ENCODE measurements at places on chromosomes 11 and 22.
A peak's percentile ranks its signal among the peaks of the same experiment; 100 is the strongest.

- no peak for DNase-seq
Measured at GRCh38 chr22:23833911-23834317, 4.9 kb downstream of the DERL3 start.

- no peak for DNase-seq
Measured at GRCh38 chr11:97454988-97455387, 1065.2 kb downstream of the JRKL start.

- no peak for DNase-seq
Measured at GRCh38 chr11:123145220-123145619, 49.8 kb downstream of the CLMP start.

GRCh38 chr11:44868455-44869421 lies 81.9 kb downstream of the TP53I11 start:
- DNase-seq, result no peak

DNA sequence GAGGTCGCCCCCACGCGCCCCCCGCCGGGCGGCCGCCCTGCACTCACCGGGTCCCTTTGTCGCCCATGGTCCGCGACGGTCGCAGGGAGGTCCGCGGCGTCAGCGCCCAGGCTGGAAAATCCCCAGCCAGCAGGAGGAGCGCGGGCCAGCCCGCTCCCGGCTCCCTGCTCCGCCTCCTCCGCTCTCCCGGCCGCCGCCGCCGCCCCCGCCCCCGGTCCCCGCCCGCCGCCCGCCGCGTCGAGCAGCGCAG lies at the start of gene ARRB1:
Gene ARRB1, minus strand, starts transcription at position 121 of the 250 bp plus-strand sequence. Its CDS starts 54 bp downstream, at position 67.
- DNase-seq, result peak; percentile 58

All from stimulated activated naive CD8-positive, alpha-beta T cell treated with anti-CD3 and anti-CD28 coated beads, Interleukin-15, Interleukin-2, amounts not matched to agents 100 U/mL and 50 U/mL, for 24 hours (primary cell).